Stimulated activated CD4-positive, alpha-beta T cell treated with anti-CD3 and anti-CD28 coated beads, Interleukin-1b, Interleukin-23, amount 100 ng/mL, for 4 hours (primary cell): ENCODE measurements at places on chromosomes 4 and X.

GRCh38 chr4:43423276-43423675 is 530.8 kb downstream of the GRXCR1 start:
- DNase-seq: no peak

DNA sequence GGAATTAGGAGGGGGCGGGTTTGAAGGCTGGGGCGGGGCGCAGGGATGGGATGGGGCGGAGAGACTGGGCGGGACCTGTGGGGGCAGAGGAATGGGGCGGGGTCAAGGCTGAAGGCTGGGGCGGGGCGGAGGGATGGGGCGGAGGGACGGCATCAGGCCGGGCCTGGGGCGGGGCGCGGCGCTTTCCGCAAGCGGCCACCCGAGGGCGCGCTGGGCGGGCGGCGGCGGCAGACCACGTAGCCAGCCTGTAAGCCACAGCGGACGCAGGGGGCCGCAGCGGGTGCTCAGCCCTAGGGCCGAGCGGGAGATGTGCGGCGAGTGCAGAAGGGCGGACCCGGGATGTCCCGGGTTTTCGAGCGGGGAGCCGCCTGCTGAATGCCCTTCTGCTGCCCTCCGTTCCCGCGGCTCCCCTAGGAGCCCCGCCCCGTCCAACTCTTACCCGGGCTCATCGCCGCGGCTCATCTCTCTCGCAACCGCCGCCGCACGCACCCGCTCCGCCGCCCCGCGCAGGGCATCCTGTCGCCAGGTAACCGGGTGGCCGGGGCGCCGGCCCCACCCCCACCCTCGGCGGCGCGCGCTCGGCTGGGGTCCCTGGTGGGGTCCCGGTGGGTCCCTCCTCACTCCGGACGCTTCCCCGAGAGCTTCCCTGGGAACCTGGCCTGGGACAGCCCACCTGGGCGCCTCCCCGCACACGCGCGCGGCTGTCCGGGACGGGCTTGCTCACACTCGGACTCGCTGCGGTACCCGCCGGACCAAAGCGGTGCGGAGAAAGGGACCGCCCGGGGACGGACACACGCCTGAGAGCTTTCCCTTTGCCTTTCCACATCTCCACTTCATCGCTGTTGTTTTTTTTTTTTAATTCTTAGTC is at the start of gene CCDC110:
CCDC110 (minus strand) TSS at position 499 of the 868 bp plus-strand sequence; CDS start at position 449, 50 bp downstream.
- DNase-seq: peak; percentile 95

GRCh38 chrX:28042826-28043564 is 61.7 kb upstream of the DCAF8L1 start:
- no peak for DNase-seq

- DNase-seq: peak; percentile 24
These were observed 93.3 kb downstream of the SYNPO2 start for GRCh38 chr4:118981839-118982381.

DNA sequence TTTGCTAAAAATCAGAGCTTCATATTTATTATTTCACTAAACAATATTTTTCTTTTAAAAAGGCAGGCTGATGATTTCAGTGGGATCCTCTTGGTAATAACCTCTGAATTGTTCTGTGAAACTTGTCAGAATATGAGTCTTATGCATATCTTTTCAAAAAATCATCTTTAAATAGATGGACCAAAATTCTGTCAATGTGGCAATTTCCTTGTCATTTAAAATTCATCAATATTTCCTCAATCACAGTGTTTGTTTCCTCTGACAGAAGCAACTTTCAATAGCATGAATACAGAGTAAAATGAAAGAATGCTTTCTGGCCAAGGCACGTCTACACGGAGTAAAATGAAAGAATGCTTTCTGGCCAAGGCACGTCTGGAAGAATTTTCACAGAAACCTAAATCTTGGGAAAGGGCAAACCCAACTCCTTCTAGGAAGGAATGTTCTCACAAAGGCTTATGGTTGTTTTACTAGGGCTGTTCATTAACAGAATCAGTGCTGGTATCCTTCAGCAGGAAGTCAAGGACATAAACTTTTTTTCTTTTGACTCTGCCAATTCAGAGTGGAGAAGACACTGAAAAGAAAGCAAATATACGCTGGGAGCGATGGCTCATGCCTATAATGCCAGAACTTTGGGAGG is 99.0 kb upstream of the GPR34 start:
- DNase-seq: no peak

DNA sequence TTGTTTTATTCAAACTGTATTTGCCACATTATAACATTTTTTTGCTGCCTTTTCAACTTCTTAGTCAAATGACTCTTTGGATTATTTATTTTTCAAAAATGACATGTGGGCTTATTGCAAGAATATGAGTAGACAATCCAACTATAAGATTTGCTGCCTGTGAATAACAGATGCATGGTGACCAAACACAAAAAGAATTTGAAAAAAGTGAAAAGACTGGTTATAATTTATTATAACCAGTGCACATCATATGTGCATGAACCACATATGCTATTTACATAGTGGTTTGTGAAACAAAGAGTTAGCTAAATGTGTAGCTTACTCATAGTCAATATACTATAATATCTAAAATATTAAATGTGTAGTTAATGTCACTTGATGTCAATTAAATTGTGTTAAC is 2086.8 kb downstream of the ARAP2 start:
- DNase-seq: no peak

DNA sequence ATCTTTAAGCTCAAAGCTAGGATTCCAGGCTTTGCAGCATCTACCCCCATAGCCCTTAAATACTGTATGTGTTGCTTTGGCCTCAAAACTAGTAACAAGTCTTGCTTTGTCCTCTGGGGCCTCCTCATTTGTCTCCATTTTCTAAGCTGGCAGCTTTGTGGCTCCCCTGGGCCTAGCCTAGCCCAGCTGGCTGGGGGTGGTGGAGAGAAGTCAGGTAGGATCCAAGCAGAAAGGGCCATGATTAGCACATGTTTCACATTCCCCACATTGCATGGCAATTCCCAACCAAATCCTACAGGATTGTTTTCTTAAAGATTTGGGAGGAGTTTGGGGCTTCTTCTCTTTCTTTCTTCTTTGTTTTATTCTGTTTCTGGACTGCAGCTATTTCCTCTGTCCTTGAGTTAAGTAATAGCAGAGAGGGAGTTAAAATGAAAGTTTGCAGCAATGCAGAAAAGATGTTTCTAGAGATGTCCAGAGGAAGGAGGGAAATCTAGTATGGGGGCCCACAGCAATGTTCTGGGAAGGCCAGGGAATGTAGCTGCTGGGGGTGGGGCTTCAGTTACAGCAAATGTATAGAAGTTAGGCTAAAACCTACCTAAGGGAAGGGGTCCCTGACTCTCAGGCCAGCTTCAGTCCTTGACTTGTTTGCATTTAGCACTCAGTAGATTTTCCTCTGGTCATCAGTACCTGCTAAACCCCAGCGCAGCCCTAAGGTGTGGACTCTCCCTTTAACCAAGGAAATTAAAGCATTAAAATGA is 92.1 kb downstream of the SHROOM4 start:
- no peak for DNase-seq

DNA sequence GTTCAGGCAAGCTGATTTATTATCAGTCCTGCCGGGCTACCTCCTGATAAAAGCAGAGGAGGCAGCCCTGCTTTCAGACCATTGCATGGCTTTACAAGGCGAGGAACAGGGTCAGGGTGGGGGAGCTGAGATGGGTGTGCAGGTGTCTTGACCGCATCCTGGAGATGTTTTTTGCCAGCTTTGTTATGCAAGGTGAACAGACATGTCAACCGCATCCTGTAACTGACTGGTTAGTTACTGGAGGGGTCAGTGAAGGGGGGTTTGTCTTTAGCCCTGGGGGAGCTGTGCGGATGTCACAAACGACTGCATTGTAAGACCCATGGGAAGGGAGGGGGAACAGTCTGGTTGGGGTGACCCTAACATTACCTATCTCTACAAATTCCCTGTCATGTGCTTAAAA is 10.0 kb downstream of the ADAM29 start:
- DNase-seq: no peak

- no peak for DNase-seq
These were observed 61.3 kb upstream of the UNC5C start for GRCh38 chr4:95610061-95610569.

- DNase-seq: no peak
These were observed 28.4 kb downstream of the HAND2 start for GRCh38 chr4:173501592-173502150.

- DNase-seq: no peak
These were observed 6.0 kb downstream of the RBM47 start for GRCh38 chr4:40623707-40624106.

DNA sequence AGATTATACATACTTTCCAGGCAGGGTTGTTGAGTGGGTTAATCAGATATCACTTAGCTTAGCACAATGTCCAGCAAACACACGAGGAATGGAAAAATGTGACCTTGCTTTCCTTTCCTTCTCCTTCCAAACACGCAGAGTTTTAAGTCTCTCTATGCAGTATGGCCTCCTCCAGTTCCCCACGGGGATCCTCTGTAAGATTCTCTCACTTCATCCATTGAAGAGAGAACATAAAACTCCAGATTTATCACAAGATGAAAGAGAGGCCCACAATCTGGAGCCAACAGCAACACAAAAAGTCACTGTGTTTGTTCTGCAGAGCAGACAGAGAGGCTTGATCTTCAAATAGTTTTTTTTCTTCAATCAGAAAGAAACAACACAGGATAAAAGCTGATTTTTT is 336.8 kb upstream of the CLNK start:
- DNase-seq: no peak

DNA sequence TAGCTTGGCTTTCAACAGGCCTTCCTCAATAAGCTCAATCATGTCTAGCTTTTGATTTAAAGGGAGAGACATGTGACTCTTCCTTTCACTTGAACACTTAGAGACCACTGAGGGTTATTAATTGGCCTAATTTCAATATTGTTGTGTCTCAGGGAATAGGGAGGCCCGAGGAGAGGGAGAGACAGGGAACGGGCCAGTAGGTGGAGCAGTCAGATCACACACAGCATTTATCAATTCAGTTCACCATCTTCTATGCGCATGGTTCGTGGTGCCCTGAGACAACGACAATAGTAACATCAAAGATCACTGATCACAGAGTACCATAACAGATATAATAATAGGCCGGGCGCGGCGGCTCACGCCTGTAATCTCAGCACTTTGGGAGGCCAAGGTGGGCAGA is 17.8 kb downstream of the ZNF81 start:
- DNase-seq: peak; percentile 8

- no peak for DNase-seq
These were observed 455.2 kb downstream of the PCDH7 start for GRCh38 chr4:31175242-31175910.

- no peak for DNase-seq
These were observed 123.6 kb downstream of the RBM47 start for GRCh38 chr4:40506066-40506465.

GRCh38 chr4:152605031-152605430 is 69.1 kb upstream of the FBXW7 start:
- DNase-seq: no peak

- DNase-seq: no peak
These were observed 33.0 kb downstream of the HDX start for GRCh38 chrX:84469226-84469625.

DNA sequence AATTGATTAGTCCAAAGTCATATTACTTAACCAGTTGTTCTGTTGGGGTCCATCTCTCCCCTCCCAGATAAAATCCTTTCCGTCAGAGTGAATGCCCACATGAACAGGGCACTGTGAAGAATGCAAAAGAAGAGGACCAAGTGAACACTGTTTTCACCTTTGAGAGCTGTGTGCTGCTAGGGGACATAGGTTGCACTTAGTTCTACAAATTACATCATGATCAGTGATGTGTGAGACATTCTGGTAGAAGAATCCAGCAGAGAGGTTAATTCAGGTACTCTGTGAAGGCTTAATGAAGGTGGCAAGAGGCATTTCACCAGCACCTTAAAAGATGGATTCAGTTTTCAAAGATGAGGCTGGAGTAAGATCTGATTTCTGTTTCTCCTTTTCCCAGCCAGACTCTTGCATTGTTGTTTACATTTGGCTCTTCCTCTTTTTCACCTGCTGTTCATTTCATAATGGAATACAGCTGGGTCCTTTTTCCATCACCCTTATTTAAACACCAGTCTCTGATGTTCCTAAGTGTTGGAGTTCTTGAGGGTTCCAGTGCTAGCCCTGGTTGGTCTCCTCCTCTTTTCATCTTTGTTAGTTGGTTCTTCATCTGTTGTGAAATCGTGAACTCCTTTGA is 10.9 kb downstream of the GAB1 start:
- DNase-seq: no peak

- no peak for DNase-seq
These were observed 30.6 kb downstream of the ANK2 start for GRCh38 chr4:113080050-113080449.

GRCh38 chrX:76550016-76550415 is 122.5 kb downstream of the MAGEE1 start:
- DNase-seq: no peak

GRCh38 chrX:122565952-122566351 is 618.1 kb upstream of the GRIA3 start:
- no peak for DNase-seq

DNA sequence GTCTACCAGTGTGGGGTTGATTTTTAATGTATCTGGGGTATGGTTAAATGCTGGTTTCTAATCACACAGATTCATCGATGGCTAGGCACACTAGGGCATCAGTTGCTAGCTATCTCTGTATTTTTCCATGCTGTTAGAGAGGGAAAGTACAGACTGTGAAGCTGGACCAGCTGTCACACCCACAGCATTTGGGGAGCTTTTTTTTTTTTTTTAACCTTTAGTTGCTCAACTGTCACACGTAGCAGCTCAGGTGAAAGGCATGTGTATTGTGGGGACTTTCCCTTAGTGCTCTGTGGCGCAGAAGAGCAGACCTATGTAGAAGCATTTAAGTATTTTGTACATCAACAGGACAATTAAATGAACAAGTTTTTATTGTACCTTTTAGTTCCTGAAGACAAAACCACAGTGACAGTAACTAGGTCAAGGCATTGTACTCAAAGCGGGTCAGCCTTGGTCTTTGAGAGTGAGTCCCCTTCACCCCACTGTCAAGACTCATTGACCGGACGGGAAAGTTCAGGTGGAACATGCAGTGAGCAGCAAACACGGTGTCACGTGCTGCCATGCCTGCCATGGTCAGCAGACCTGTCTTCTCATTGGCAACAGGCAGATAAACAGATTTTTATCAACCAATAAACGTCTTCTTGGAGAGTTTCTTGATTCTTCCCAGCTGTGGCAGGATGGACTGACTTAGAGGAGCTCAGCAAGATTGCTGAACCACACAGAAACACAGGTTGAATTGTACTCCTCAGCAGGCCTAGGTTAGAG is 65.3 kb downstream of the CASP3 start:
- no peak for DNase-seq

- DNase-seq: no peak
These were observed 67.0 kb downstream of the CLCN4 start for GRCh38 chrX:10223781-10224180.

DNA sequence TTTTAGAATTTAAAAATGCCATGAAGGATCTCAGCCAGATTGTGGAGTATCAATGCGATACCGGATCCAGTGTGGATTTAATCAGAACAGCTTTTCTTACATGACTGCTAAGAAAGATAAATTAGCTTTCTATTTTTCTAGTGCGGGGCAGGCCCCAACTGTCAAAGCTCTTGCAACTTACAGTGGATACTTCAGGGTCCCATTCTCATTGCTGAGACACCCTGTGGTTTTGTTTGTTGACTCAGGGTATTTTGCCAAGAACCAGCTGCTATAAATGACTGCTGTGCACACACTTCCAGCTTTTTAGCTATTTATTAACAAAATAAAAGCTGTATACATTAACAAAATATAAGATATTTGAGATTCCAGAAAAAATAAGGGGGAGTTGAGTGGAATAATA is 166.4 kb downstream of the DCLK2 start:
- DNase-seq: no peak
